ENCODE measurements at places on chromosomes 3 and 15.

DNA sequence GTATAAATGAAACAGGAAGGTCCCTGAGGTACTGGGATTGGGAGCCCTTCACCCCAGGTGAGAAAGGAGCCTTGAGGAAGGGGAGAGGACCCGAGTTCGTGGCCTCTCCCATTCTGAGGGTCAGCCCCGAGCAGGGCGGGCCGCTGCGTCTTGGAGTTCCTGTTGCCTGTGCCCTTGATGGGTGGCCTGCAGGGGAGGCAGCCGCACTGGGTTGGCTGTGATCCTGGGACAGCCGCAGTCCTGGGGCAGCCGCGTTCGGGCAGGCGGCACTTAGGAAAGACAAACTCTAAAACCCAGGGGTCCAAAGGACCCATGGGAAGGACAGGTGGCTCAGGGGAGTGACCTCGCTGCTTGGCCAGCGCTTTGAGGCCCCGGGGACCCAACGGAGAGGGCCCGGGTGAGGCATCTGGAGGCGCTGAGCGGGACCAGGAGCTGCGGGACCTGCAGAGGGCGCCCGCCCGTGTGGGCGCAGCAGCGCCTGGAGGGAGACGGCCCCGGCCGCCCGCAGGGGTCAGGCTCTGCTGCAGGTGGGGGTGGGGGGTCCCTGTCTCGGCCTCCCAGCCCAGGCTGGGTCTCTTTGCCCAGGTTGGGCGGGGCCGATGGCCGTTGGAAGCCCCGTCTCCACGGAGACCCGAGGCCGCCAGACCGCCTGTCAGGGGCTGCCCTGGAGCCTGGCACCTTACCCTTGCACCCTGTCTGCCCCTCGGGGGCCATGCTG lies 65.1 kb downstream of the HMCES start:
- H3K27me3 ChIP-seq = peaks cover 15% of the 10 kb centered on the region
- peaks cover 22% of the 10 kb centered on the region for H3K4me1 ChIP-seq

GRCh38 chr3:10259798-10260197 lies 11.5 kb downstream of the TATDN2 start:
- H3K27ac ChIP-seq = no peak overlapping the region
- H3K27me3 ChIP-seq = no peaks in the 10 kb centered on the region
- peaks cover 56% of the 10 kb centered on the region for H3K36me3 ChIP-seq
- DNase-seq = no peak
- H3K4me1 ChIP-seq = peaks cover 5% of the 10 kb centered on the region

DNA sequence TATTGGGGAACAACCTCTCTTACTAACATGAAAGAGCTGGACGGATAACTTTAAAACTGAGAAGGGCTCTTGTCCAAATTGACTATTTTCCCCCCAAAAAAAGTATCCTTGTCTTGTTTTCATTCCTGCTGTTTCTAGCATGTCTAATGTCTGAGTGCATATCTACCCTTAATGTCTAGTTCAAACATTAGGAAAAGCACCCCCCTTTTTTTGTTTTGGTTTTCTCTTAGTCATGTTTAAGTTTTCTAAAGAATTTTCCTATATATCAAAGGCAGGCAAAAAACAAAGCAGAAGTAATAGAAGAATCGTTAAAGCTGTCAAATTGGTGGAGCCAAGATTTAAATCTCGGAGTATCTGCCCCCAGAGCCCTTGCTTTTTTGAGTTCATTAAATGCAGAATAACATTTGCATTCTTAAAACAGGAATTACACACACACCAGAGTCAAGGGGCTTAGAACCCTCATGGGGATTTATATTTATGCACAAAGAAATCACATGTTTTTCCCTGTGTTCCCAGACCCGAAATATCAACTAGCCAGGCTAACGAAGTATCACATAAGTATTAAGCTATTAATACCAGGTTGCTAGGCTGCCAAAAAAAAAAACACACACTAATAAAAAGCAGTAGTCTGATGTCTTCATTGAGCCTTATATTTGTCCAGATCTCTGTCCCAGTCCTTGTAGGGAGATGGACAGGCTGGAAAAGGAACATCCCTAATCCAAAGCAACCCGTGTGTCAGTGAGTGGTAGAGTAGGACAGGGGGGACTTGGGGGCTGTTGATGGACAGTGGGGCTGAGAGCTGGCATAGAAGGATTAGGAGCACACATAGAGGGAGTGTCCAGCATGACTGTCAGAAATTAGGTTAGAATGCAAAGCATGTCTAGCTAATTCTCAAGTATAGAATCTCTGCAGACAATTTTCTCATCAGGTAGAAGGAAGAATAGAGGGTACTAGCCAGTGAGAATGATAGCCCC lies 103.6 kb upstream of the BFSP2 start:
- no peak overlapping the region for H3K4me3 ChIP-seq
- DNase-seq = no peak
- no peaks in the 10 kb centered on the region for H3K36me3 ChIP-seq
- no peak overlapping the region for H3K27ac ChIP-seq

DNA sequence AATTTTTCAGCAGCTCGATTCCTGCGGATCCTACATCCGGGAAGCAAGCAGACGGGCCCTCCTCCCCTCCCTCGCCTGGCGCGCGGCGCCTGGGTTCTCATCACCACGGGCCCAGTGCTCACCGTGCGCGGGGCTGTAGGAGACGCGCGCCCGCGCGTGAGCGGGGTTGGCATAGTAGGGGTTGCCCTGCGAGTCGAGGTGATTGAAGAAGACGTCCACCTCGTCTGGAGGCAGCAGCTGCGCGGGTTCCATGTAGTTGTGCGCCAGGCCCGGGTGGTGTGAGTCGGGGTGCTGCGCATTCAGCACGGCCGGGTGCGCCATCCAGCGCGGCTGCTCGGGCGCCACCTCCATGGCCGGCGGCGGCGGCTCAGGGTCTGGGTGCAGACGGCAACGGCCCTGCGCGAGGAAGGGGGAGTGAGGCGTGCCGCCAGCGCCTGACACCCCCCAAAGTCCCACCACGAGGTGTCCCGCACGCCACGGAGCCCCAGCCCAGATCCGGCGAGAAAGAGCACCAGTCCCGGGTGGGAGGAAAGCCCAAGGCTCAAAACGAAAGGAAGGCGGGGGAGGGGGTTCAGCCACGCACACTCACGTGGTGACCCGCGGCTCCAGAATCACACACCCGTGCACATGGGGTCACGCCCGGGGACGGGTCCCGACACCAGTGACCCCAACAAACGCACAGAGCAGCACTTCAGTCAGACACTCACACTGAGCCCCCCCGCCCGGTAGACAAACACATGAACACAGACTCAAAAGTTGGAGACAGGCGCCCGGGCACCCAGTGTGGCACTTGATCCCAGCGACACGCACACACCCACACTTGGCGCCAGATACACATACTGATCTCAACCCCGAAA lies 6.1 kb downstream of the GATA2 start:
- H3K27me3 ChIP-seq = peaks cover 100% of the 10 kb centered on the region
- DNase-seq = no peak
- H3K36me3 ChIP-seq = no peaks in the 10 kb centered on the region
- H3K4me3 ChIP-seq = peak overlapping the region; percentile 26
- H3K27ac ChIP-seq = no peak overlapping the region

DNA sequence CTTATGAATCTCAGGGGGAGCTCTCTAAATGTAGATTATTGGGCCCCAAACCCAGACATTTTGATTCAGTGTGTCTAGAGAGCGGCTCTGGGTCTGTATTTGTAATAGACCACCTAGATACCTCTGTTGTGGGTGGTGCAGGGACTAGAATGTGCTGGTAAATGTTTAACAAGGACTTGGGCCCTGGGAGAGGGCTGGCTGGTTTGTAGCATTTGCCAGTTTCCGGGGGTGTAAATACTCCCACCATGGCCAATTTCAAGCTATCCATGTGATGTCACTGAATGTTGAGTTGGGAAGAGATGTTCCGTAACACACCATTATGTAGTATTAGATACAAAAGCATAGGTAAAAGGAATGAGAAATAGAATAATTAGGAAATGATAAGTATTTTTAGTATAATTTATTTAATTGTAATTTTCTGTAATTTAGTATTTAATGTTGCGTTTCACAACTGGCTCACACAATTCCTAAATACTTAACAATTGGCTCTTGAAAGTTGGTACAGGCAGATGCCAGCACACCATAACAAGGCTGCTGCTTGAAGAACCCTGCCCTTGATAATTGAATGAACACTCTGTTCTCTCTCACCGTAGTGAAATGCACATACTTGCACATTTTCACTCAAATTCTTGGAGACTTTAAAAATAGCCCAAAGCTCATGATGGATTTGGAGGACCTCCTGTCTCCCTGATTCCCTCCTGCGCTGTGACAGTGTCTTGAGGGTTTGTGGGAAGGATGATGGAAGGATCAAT lies 359.2 kb upstream of the PROK2 start:
- no peak overlapping the region for H3K27ac ChIP-seq
- no peaks in the 10 kb centered on the region for H3K36me3 ChIP-seq

- H3K36me3 ChIP-seq = no peaks in the 10 kb centered on the region
- no peak overlapping the region for H3K27ac ChIP-seq
- no peaks in the 10 kb centered on the region for H3K27me3 ChIP-seq
- H3K4me3 ChIP-seq = no peak overlapping the region
- DNase-seq = no peak
Observed at GRCh38 chr15:36484038-36484778, 95.2 kb upstream of the CDIN1 start.

DNA sequence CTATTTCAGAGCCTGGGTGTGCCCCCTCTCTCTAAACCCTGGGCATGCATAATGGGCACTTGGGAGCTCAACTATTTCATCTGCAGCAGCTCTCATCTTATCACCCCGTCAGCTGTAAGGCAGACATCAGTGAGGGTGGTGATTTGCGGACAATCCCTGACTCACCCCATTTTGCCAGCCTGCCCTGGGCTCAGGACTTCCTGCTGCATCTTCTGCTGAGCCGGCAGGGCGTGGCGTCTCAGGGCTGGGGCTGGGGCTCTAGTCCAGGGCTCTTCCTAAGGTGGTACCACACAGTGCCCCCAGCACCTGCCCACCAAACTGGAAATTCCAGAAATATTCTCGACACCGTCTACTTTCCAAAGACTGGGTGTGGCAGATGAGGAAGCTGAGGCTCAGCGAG lies 925 bp upstream of the PSTPIP1 start:
- DNase-seq = no peak
- H3K36me3 ChIP-seq = no peaks in the 10 kb centered on the region
- no peaks in the 10 kb centered on the region for H3K27me3 ChIP-seq
- no peak overlapping the region for H3K27ac ChIP-seq
- H3K4me1 ChIP-seq = peaks cover 35% of the 10 kb centered on the region

- no peak overlapping the region for H3K4me3 ChIP-seq
- no peak for DNase-seq
- H3K36me3 ChIP-seq = no peaks in the 10 kb centered on the region
- no peaks in the 10 kb centered on the region for H3K27me3 ChIP-seq
- H3K27ac ChIP-seq = no peak overlapping the region
Observed at GRCh38 chr3:160810362-160811236, 54.6 kb downstream of the PPM1L start.

DNA sequence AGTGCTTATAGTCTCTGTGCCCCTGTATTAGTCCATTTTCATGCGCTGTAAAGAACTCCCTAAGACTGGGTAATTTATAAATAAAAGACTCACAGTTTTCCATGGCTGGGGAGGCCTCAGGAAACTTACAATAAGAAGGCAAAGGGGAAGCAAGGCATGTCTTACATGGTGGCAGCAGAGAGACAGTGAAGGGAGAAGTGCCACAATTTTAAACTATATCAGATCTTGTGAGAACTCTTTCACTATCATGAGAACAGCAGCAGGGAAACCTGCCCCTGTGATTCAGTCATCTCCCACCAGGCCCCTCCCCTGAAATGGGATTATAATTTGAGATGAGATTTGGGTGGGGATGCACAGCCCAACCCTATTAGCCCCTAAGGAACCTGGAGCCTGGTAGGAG lies 243.2 kb downstream of the EDEM1 start:
- H3K4me3 ChIP-seq = no peak overlapping the region
- H3K27me3 ChIP-seq = no peaks in the 10 kb centered on the region

DNA sequence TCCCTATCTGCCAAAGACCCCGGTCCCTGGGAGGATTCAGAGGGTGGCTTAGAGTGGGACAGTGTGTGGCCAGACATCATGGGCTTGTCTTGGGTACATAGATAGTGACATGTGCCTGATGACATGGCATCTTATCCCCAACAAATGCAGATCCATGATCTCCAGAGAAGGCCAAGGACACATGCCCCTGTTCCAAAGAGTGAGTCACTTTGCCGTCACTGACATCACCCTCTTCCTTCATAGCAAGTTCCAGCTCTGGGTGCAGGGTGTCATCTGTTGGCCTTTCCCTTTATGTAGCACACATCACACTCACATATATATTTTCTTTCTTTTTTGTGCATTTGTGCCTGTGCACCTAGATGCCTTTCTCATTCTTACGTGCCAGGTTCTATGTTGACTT lies 350.5 kb downstream of the LRTM1 start:
- H3K4me3 ChIP-seq = no peak overlapping the region
- no peak overlapping the region for H3K27ac ChIP-seq
- no peaks in the 10 kb centered on the region for H3K36me3 ChIP-seq
- no peak for DNase-seq

DNA sequence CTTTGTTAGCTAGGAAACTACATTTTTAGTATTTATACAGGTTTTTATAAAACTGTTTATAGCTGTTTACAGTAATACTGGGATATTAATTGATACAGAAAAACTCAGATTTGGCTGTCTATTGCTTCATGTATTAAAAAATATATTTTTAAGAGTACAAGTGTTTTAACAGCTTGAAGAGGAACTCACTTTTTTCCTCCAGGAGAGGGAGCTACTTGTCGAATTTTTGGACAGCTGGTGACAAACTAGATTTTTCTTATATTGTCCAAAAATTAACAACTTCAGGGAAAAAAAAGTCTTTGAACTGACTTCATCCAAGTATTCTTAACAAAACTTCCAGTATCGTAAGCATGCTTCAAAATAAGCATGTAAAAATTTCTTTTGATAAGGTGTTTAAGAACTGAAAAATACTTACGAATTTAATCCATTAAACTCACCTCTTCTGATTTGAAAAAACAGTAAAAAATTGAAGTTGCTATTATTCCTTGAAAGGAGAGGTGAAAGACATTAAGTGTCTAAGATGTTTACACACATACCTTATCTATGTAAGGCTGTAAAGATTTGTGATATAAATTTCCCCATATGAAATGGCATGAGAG lies 4.0 kb downstream of the DIPK2A start:
- H3K27ac ChIP-seq = no peak overlapping the region
- no peaks in the 10 kb centered on the region for H3K27me3 ChIP-seq
- peak overlapping the region; percentile 93 for H3K4me3 ChIP-seq
- no peaks in the 10 kb centered on the region for H3K36me3 ChIP-seq
- H3K4me1 ChIP-seq = peaks cover 7% of the 10 kb centered on the region
- peak; percentile 52 for DNase-seq

GRCh38 chr3:186247821-186248814 lies 113.9 kb downstream of the DGKG start:
- H3K4me3 ChIP-seq = no peak overlapping the region
- DNase-seq = peak; percentile 17
- no peak overlapping the region for H3K27ac ChIP-seq

GRCh38 chr3:71360180-71360579 lies 223.3 kb downstream of the FOXP1 start:
- H3K27ac ChIP-seq = no peak overlapping the region
- no peaks in the 10 kb centered on the region for H3K4me1 ChIP-seq
- H3K27me3 ChIP-seq = no peaks in the 10 kb centered on the region
- H3K36me3 ChIP-seq = no peaks in the 10 kb centered on the region
